ENCODE measurements at places on chromosomes 4 and X.

- no peak for DNase-seq
These were observed 530 bp upstream of the NMU start for GRCh38 chr4:55636656-55636999.

DNA sequence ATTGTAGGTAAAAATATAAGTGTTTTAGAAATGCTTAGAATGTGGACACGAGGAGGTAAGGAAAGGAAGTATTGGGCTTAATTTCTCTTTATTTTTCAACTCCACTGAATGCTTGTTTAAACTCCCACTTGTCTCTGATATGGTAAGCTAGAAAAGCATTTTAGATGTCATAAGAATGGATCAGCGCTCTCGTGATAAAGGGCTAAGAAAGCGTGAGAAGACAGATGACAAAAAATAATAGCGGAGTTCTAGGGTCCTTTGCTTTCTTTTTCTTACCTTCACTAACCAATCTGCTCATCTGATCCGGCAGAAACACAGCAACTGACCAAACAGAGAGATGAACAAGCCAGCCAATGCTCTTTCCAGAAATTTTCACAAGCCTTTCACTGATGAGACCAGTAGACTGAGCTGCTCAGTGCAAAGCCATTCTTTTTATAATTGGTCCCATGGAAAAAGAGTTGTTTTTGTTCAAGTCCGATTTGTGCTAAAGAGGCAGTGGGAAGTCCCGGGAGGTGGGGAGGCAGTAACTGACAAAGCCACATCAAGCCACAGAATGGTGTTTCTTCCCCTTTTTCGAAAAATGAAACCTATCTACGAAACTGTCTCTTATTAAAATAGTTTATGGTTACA, at the start of gene TASL:
Gene TASL (minus strand): TSS at position 405 of the 630 bp plus-strand sequence. CDS start 17,411 bp downstream, outside the sequence.
- peak; percentile 83 for DNase-seq

GRCh38 chr4:16035843-16036242, 48.0 kb downstream of the PROM1 start:
- DNase-seq, result no peak

DNA sequence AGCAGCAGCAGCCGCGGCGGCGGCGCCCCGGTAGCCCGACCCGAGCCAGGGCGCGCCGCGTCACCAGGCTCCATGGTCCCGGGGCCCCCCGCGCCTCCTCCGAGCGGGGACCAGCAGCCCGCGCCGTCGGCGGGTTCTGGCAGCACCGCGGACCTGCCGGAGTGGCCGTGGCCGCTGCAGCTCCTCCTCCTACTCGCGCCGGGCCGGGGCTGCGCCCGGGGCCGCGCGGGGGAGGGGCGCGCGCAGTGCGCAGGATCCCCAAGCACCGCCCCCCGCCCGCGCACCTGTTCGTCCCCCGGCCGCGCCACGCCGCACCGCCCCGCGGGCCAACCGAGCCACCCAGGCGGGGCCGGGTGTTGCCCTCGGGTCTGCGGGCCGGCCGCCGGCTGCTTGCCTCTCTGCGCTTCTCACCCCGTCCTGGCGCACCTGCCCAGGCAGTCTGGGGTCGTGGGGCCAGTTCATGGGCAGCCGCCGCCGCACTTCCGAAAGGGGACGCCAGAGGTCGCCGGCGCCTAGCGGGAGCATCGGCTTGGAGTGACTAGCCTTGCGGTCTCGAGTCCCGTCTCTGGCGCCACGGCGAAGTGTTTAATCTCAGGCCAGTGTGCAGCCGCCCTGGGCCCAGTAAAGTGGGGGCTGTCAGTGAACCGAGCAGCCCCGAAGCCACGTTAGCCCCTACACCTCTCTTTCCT, at the start of gene SLC9A7:
Gene SLC9A7 (minus strand): TSS at position 163 of the 689 bp plus-strand sequence. CDS start 89 bp downstream, at position 74.
- peak; percentile 88 for DNase-seq

DNA sequence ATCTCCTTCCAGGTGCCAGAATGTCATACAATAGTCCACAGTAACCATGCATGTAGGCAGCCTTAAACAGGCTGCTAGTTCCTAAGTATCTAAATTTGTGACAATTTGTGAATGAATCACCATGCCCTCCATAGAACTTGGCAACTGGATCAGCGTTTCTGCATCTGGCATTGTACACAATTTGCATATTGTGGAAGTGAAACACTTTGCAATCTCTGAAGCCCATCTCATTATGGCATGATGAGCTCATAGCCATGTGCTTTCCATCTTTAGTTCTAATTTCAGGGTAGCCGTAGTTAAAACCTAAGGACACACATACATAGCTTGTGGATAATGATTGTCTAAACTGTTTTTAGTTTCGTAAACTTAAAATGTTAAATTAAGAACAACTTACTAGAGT, 573.6 kb downstream of the PPP4R3C start:
- DNase-seq, result no peak

DNA sequence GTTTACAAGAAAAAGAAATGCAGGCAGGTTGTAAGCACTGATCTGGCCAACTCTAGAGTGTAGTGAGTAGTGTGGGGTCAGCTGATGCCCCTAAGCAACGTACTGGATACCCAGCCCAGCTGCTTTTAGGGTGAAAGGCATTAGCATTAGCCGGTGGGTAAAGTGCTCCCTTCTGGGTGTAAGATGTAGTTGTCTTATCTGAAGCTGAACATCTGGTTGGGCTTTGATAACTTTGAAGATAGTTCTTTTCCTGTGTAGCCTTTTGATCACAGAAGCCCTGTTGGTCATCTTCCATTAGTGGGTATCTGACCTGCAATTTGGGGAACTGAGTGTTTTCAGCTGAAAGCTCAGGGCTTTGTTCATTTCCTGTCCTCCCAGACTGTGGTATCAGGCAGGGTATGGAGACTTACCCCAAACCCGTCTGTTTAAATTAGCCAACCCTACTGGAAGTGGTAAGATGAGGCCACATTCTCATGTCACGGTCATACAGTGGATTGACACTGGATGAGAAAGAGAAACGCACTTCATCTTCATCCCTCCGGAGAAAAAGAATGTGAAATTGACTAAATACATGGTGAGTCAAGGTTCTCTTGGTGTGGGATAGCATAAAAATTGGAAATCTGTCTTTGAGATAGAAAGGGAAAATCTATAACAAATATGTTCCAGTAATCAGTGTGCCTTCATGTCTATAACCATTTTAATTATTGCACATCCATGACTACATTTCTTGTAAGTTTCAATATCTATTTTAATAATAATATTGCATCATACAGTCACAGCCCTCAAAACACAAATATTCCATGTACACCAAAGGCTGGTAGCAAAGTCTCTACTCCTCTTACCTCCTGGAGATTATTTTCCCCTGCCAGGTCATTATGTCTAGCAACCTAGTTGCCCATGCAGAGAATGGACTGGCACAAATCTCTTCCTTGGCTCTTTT, 8.7 kb downstream of the RHOH start:
- DNase-seq, result peak; percentile 75

DNA sequence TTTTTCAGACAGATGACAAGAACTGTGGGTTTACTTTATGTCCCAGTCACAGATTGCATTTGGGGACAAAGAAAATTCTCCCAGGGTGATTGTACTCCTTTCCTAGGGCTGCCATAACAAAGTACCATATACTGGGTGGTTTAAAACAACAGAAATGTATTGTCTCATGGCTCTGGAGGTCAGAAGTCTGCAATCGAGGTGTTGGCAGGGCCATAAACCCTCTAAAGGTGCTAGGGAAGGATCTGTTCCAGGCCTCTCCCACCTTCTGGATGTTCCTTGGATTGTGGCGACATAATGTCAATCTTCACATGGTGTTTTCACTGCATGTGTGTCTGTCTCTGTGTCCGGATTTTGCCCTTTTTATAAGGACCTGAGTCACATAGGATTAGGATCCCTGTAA, 12.3 kb downstream of the GEMIN8 start:
- DNase-seq, result no peak

- no peak for DNase-seq
These were observed 91.4 kb downstream of the STK32B start for GRCh38 chr4:5142726-5143125.

DNA sequence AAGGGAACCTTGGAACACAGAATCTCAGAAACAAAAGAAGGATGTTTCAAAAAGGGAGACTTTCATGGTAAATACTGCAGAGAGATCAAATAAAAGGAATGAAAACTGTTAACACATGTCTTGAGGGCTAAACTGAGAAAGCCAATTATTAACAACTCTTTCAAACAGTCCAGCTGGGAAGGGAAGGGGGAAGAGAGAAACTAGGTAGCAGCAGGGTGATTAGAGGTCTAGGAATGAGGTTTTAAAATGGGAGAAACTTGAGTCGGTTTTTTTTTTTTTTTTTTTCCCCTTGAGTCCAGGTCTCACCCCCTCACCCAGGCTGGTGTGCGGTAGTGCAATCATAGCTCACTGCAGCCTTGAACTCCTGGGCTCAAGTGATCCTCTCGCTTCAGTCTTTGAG, 4.3 kb downstream of the BCLAF3 start:
- no peak for DNase-seq

DNA sequence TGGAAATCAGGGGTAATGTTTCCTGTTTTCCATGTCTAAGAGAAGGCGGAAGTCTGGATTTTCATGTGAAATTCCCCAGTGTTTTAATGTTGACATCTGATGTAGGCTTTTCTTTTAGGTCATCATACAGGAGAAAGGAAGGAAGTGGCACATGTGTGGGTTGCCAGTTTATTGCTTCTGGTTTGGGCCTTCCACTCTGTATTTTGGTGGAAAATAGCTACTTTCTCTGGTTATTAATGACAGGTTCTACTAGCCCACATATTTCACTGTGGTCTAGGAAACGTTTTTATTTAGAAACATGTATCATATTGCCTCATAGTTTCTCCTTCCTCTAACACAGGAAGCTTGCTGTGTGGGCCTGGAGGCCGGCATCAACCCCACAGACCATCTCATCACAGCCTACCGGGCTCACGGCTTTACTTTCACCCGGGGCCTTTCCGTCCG, 7.2 kb downstream of the PDHA1 start:
- DNase-seq, result peak; percentile 22

DNA sequence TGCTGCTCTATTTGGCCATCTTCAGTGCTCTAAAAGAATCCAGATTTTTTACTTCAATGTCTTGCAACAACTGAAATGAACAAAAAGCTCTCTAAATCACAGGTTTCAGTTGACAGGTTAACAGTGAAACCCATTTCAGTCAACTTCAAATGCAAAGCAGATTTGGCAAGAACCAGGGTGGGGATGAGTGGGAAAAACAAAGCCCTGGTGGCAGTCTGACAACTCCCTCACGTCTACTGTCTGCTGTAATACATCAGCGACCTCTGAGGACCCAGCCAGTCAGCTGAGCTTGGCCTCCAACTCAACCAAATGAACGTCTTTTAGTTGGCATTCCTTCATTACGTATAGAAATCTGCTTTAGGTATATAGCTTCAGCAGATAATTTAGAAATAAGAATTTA, 95.8 kb downstream of the COL25A1 start:
- no peak for DNase-seq

DNA sequence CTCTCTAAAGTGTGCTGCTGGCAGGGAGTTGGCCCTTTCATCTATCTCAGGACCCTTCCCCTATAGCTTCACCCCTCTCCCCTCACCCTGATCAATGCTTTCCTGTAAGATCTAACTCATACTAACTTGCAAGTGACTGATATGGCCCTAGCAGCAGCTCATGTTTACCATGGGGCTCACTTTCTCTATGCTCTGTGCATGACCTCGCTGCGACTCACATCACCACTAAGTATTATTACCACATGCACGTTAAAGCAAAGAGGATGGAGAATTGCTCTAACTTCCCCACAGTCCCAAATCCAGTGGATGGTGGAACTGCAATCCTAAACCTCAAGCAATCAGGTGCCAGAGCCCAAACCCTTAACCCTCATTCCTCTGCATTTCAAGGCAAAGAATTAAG, 626.6 kb downstream of the MID1IP1 start:
- DNase-seq, result no peak

DNA sequence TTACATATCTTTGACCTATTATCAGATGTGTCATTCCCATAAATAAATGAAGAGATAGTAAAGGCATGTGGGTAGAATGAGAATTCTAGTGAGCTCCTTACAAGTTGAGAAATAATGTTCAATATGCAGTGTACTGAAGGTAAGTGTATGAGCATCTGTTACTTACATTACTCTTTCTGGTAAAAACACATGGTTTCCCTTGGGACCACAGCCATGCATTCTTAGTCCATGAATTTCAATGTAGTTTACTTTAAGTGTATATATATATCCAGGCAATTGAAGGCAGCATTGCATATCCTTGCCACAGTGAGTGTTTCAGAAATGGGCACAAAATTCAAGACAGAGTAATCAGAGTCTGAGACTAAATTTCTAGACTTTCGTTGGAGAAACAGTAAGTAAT, 277.2 kb downstream of the CXXC4 start:
- no peak for DNase-seq

- no peak for DNase-seq
These were observed 43.2 kb downstream of the GALNT7 start for GRCh38 chr4:173211838-173212237.

GRCh38 chr4:24477919-24478318, 106.4 kb downstream of the DHX15 start:
- no peak for DNase-seq

GRCh38 chrX:133633162-133633561, 217.9 kb upstream of the GPC4 start:
- DNase-seq, result no peak

DNA sequence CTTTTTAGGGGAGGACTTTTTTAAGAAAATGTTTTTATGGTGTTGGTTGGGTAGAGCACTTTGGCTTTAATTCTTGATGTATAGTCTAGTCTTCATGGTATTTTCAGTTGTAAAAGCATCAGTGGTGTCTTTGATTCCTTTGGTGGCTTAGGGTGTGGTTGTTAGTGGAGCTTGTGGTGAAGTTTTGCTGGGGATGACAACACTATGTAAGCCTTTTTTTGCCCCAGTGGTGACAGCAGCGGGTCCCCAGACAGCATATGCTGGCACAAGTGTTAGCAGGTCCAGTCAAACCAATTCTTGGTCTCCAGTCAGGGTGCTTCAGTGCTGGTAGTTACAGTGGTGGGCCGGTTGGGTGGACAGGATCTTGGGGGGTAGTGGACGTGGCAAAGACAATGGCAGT, 52.0 kb downstream of the CHIC1 start:
- no peak for DNase-seq

GRCh38 chr4:118175506-118175905, 141.2 kb downstream of the NDST3 start:
- no peak for DNase-seq

GRCh38 chr4:176137631-176138030, 57.8 kb downstream of the SPATA4 start:
- no peak for DNase-seq

- DNase-seq, result no peak
These were observed 74.0 kb upstream of the GC start for GRCh38 chr4:71857713-71858451.
